AG10803 (cell line): ENCODE measurements at places on chromosomes 6 and 20.

DNA sequence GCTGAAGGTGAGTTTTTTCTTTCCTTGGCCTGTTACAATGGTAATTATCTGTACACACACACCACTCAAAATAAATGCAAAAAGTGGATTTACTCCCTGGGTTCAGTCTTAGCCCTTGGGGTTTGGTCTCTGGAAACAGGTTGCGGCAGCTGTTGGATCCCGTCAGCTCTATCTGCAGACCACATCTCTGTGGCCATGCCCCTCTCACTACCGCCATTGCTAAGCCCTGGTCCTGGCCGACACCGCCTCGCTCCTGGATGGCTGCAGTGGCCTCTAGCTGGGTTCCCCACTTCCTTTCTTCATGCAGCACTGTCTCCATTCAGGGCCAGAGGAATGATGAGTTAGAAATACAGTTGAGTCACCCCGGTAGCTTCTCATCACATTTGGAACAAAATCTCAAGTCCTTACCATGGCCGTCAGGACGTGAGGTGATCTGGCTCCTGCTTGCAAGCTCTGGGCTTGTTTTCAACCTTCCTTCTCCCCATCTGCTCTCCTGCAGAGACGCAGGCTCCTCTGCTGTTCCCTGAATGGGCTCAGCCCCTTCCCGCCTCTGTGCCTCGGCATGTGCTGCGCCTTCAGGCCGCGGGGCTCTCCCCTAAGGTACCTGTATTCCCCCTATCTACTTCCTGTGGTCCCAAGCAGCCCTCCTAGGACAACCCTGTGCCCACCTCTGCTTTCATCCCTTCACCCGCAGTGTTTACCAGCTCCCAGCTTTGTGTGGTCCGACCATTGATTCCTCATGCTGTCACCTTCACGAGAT, 38.0 kb downstream of the EFCAB8 start:
- DNase-seq = no peak

GRCh38 chr6:154842833-154843232, 109.6 kb downstream of the SCAF8 start:
- DNase-seq = no peak

GRCh38 chr6:170044836-170045562, 245.9 kb downstream of the DLL1 start:
- DNase-seq = no peak

GRCh38 chr6:44388887-44389286, 1.4 kb downstream of the CDC5L start:
- DNase-seq = no peak

- peak; percentile 99 for DNase-seq
Observed at GRCh38 chr20:35616465-35617396, 1.1 kb downstream of the SPAG4 start.

GRCh38 chr6:35008858-35009257, 119.8 kb downstream of the ANKS1A start:
- no peak for DNase-seq

DNA sequence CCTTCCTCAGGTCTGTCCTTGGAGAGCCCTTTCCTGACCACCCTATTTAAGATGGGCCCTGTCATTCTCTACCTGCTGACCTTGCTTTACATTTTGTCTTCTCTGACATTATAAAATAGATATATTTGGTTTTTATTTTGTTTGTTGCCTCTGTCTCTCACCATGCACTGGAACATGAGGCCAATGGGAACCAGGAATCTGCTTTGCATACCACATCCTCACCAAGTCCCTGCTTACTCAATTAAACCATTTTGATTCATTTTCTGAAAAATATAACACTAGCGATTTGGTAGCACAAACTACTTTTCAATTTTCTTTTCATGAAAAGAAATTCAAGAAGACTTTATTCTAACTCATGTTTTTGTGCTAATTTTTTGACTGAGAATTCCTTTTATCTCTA, 32.8 kb upstream of the POPDC3 start:
- no peak for DNase-seq

- DNase-seq = no peak
Observed at GRCh38 chr6:63449714-63450113, 122.6 kb upstream of the LOC128125822 start.

GRCh38 chr20:42026599-42026998, 408.4 kb upstream of the CHD6 start:
- no peak for DNase-seq

- no peak for DNase-seq
Observed at GRCh38 chr6:118554698-118555097, 6.6 kb downstream of the PLN start.

GRCh38 chr6:168370310-168370991, 50.9 kb upstream of the DACT2 start:
- DNase-seq = peak; percentile 15

DNA sequence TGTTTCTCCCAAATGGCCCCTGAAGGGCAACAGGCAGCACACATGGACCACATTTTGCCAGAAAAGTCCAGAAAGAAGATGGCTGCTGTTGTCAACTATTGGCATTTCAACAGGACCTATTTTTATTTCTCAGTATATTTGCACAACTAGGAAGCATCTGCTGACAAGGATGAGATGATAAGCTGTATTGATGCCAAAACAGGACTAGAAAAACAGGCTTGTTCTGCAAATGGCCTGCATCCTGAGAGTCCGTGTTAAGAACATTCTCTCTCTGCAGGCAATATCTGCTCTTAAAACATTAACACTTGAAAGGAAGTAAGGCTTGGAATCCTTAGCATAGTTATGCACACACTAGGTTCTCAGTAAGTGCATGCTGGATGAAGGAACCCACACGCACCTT, 283.7 kb downstream of the ESR1 start:
- DNase-seq = no peak

- peak; percentile 65 for DNase-seq
Observed at GRCh38 chr20:17938871-17939619, 29.5 kb downstream of the SNX5 start.

- DNase-seq = no peak
Observed at GRCh38 chr6:6826095-6826901, 237.8 kb downstream of the LY86 start.

DNA sequence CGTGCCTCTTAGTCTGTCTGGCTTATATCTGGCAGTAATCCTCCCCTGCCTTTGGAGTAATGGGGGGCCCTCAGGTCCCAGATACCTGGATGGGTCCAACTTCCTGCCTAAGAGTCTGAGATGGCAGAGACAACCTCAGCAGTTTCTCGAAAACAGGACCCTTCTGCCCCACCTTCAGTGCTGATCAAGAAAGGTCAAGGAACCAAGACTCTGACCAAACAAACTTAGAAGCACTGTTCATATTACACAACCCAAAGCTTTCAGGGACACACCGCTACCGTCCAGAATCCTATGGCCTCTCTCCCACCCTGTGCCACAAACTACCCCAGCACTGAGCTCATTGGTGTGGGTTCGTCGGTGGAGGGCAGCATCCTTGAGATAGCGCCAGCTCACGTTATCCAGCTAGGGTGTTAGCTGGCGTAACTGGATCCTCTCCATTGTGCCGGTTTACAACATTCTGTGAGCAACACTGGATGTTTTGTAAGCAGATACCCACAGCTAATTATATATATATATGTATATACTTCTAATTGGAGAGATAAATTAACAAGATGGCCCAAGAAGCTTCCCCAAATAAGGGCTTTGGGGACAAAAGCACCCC, 7.6 kb upstream of the TMC2 start:
- no peak for DNase-seq

GRCh38 chr6:87851674-87852299, 149.8 kb upstream of the AKIRIN2 start:
- no peak for DNase-seq

DNA sequence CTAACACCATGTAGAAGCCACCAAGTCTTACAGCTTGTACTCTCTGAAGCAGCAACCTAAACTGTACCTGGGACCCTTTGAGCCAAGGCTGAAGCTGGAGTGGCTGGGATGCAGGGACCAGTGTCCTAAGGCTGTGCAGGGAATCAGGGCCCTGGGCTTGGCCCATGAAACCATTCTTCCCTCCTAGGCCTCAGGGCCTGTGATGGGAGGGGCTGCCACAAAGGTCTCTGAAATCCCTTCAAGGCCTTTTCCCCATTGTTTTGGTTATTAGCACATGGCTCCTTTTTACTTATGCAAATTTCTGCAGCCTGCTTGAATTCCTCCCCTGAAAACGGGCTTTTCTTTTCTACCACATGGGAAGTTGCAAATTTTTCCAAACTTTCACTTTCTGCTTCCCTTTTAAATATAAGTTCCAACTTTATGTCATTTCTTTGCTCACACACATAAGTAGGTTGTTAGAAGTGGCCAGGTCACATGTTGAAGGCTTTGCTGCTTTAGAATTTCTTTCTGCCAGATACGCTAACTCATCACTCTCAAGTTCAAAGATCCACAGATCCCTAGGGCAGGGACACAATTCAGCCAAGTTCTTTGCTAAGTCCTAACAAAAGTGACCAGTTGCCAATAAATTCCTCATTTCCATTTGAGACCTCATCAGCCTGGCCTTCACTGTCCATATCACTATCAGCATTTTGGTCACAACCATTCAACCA, 28.2 kb upstream of the ATXN1 start:
- DNase-seq = no peak

- DNase-seq = no peak
Observed at GRCh38 chr20:24504331-24505285, 35.2 kb downstream of the SYNDIG1 start.

DNA sequence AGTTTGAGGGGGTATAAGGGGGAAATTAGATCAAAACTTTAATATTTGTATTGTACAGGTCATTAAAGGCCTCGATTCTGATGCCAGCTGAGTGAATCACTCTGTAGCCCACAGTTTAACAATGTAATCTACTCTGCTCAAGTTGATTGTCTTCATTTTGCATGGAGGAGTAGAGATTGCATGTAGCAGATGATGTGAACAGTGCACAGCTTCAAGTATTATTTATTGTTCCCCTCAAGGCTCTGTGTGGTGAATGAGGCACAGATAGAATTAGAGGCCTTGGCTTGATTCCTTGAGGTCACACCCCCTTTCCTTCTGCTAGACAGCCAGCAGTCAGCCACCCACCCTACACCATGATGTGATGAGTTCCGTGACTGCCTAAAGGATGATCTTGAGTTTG, 38.1 kb downstream of the TXLNB start:
- DNase-seq = no peak

DNA sequence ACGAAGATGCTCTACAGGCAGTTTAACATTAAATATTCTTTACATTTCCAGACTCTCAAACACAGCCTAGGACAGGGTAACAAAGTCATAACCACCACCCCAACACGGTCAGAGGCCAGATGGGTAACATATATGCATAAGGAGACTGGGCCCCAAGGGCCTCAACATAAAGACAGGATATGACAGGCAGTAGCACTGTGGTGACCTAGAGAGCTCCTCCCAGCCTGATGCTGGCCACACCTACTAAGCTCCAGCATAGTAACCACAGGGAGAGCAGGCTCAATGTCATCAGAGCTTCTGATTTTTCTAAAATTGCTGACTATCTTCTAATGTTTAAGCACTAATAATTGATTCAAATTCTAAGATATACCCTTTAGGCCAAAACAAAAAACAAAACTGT, 21.7 kb downstream of the SMLR1 start:
- no peak for DNase-seq

GRCh38 chr6:48048451-48049146, 62.4 kb downstream of the PTCHD4 start:
- no peak for DNase-seq

GRCh38 chr20:48276021-48276342, 490.7 kb upstream of the SULF2 start:
- no peak for DNase-seq

GRCh38 chr6:3512832-3513231, 56.0 kb upstream of the SLC22A23 start:
- DNase-seq = no peak

- DNase-seq = no peak
Observed at GRCh38 chr6:136503303-136504029, 46.8 kb downstream of the MAP7 start.

GRCh38 chr20:10064611-10065010, 29.8 kb downstream of the ANKEF1 start:
- DNase-seq = peak; percentile 55

GRCh38 chr6:24858177-24858653, 59.5 kb upstream of the ARMH2 start:
- peak; percentile 69 for DNase-seq

DNA sequence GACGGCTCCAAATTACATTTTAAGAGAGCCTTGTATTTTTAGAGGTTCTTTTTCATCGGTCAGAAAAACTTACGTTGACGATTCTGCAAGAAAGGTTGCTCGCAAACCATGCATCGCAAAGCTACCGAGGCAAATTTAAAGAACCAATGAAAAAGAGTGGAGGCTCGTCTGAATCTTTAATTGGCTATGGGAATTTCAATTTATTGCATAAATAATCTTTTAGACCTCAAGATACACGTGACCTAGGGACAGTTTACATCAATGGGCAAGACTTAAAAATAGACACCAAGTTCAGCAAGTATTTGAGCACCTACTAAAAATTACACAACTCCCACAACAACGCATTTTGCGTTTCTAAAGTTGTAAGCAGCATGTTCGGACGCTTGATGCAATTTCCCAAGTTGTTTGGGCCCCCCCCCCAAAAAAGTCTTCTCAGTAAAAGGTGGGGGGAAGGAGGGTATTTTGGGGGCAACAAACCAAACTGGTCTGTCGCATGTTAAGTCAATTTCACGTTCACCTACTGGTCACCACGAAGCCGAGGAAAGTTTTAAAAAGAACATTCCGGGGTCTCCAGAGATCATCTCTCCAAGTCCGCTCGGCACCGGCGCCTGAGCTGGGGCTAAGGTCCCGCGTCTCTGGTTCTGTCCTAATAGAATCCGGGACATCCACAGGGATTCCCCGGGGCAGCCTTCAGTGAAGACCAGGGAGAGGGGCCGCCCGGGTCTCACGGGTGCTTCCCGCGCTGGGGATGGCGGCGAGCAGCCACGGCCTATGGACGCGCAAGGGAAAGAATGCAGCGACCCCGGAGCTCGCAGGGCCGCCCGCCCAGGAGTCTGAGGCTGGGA, 851 bp downstream of the SNX5 start:
- DNase-seq = peak; percentile 63

DNA sequence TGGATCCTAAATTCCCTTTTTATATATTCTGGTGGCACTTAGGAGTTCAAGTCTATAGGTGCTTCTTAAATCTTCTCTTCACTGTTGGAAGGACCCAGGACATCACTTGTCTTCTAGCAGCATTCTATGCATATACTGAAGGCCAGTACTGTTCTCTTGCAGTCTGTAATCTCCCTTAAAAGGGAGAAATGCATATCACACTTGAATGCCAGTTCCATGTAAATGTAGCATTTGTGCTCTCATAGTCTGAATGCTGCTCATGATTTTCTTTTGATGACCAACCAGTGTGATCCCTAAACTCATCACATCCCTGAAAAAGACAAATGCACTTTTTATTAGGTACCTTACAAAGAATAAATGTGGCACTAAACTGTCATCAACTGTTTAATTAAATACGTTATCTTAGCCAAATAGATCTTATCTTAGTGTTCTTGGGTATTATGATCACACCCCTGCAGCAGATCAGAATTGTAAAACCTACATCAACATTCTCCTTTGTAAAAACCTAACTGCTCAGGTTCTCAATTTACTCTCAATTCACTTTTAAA, 176.1 kb downstream of the EPHA7 start:
- no peak for DNase-seq
